ENCODE measurements at places on chromosomes 1 and 21.

DNA sequence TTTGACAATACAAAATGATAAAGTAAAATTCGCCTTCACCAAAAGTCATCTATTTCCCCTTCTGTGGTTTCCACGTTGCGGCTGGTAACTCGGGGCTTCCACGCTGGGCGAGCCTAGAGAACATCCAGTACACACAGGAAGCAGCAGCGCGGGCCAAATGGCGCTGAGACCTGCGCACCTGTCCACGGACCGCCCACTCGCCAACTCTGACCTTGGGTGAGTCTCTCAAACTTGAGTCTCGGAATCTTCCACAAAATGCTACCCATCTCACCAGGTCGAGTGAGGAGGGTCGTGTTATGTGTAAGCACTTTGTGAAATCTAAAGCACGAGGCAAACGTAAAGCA is 820 bp upstream of the TTF2 start:
- DNase-seq: no peak
- peaks cover 4% of the 10 kb centered on the region for H3K36me3 ChIP-seq
- peak overlapping the region; percentile 76 for H3K27ac ChIP-seq
- H3K4me1 ChIP-seq: peaks cover 9% of the 10 kb centered on the region
- peak overlapping the region; percentile 85 for H3K4me3 ChIP-seq
- no peaks in the 10 kb centered on the region for H3K27me3 ChIP-seq

DNA sequence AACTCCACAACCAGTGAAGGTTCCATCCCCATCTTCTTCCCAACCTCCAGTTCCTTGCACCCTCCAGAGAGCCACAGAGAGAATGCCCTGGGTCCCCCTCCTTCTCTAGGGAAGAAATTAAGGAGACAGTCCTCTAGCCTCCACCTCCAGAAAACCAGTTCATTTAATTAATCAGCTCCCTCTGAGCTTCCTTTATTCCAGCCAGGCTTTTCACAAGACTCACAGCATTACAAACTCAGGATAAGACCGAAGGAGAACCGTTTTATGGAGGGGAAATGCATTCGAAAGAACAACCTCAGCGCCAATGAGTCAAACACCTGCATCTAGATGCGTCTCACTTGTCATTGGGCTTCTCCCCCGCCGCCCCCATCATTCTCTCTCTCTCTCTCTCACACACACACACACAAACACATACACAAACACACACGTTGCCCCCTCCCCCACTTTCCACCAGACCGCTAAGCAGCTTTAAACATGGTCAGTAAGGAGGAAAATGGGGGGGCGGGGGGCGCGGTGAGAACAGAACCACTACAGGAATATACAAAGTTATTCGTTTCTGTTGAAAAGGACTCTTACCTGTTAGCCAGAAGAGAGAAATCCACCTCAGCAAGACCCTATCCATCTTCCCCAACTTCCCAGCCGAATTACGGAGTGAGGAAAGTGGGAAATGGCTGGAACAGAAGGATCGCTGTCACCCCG is 544 bp downstream of the ILDR2 start:
- H3K27me3 ChIP-seq: peaks cover 40% of the 10 kb centered on the region
- peak overlapping the region; percentile 39 for H3K4me3 ChIP-seq

DNA sequence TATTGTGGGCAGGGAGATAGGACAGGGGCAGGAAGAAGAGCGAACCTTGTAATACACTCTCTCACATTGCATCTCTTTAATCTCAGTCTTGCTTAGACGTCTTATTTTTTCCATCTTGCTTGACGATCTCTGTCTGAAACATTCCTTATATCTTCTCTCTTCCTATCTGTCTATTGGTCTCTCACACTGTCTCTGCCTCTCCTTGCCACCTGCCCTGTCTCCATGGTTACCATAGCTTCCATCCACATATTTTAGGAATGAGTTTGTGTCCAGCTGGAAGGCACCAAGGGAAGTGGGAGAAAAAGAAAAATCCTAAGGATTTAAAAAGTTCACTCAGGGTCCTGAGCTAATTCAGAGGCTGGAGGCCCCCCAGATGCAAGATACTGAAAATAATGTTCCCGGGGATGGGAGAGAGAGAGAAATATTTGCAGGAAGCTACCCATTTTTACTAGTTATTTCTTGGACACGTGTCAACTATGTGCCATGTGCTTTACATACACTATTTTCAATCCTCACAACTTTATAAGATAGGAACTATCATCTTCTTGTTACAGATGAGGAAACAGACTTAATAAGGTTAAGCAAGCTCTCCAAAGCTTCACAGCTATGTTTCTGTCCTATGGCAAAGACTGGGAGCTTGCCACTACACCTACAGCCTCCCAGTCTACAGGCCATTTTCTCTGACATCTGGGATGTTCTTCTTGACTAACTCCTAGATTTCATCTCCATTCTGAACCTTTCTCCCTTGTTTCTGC is 933 bp downstream of the ANKRD34A start:
- H3K4me3 ChIP-seq: peak overlapping the region; percentile 92
- H3K36me3 ChIP-seq: no peaks in the 10 kb centered on the region
- no peaks in the 10 kb centered on the region for H3K27me3 ChIP-seq
- H3K27ac ChIP-seq: peak overlapping the region; percentile 93
- DNase-seq: no peak

GRCh38 chr21:14922980-14923379 is 141.8 kb downstream of the NRIP1 start:
- H3K36me3 ChIP-seq: no peaks in the 10 kb centered on the region
- H3K4me1 ChIP-seq: no peaks in the 10 kb centered on the region
- no peaks in the 10 kb centered on the region for H3K27me3 ChIP-seq
- no peak overlapping the region for H3K4me3 ChIP-seq

DNA sequence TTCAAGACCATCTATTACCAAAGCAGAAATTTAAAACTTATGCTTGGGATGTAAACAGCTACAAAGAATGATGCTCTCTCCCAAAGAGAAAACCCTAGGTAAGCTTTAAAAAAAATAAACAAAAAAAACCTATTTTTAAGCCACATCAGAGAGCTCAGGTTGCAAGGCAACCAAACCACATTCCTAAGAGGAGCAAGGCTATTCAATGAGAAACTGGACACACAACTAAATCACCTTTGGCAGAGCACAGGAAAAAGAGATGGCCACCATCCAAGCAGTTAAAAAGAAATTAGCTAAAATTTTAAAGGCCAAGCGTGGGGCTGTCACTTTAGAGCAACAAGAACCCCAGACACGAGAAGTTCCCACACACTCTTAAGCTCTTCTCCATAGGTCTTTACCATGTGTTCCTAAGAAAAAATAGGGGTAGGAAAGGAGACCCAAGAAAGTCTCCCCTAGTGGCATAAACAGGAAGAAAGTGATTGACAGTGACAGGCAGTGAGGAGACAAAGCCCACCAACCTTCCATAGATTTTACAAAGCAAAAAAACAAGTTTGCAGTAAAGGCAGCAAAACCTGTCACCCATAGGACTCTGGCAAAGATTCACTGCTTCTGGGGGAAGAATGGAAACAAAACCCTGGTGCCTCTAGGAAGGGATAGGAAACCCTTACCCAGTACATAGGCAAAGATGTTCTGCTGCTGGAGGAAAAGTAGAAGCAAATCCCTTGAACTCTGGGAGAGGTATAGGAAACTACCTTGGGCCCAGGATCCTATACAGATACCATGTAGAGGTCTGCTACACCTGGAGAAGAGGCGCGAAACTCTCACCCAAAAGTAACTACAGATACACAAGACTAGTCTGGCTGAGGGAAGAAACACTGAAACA is 68.5 kb downstream of the FOXJ3 start:
- no peak overlapping the region for H3K4me3 ChIP-seq
- peaks cover 7% of the 10 kb centered on the region for H3K36me3 ChIP-seq
- no peak overlapping the region for H3K27ac ChIP-seq
- H3K27me3 ChIP-seq: no peaks in the 10 kb centered on the region

GRCh38 chr1:9413071-9413876 is 120.6 kb downstream of the SPSB1 start:
- H3K36me3 ChIP-seq: no peaks in the 10 kb centered on the region
- H3K27ac ChIP-seq: peak overlapping the region; percentile 96
- peaks cover 36% of the 10 kb centered on the region for H3K4me1 ChIP-seq
- H3K27me3 ChIP-seq: no peaks in the 10 kb centered on the region
